ENCODE measurements at places on chromosomes 3 and 15.

DNA sequence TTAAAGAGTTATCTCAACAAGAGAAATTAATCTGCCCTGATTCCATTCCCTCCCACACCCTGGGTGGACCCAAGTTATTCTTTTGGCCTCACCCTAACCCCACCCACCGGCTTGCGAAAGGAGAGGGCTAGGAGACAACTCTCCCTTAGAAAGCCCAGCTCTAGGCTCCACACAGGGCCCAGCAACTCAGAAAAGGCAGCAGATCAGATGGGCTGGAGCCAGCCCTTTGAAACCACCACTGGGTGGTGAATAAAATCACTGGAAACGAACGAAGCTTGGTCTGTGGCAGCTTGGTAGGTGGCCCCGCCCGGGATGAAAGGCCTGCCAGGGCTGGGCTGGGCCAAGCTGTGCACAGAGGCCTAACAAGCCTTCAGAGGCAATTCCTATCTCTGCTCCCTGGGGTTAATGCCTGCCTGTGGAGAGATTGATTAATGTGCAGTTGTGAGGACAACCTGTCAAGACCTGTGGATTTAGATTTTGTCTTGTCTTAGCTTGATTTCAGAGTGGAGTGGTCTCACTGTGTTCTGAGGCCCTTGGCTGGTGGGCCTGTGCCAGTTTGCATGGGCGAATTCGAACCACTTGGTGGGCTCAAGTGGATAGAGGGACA, 38.8 kb downstream of the BHLHE40 start:
- DNase-seq: no peak

DNA sequence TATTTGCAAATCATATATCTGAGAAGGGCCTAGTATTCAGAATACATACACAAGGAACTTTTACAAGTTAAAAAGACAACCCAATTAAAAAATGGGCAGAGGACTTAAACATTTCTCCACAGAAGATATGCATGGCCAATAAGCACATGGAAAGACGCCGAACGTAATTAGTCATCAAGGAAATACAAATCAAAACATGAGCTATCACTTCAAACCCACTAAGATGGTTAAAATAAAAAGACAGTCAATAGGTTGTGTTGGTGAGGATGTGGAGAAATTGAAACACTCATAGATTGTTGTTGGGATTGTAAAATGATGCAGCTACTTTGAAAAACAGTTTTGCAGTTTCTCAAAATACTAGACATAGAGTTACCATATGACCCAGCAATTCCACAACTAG, 61.2 kb upstream of the NEO1 start:
- no peak for DNase-seq

DNA sequence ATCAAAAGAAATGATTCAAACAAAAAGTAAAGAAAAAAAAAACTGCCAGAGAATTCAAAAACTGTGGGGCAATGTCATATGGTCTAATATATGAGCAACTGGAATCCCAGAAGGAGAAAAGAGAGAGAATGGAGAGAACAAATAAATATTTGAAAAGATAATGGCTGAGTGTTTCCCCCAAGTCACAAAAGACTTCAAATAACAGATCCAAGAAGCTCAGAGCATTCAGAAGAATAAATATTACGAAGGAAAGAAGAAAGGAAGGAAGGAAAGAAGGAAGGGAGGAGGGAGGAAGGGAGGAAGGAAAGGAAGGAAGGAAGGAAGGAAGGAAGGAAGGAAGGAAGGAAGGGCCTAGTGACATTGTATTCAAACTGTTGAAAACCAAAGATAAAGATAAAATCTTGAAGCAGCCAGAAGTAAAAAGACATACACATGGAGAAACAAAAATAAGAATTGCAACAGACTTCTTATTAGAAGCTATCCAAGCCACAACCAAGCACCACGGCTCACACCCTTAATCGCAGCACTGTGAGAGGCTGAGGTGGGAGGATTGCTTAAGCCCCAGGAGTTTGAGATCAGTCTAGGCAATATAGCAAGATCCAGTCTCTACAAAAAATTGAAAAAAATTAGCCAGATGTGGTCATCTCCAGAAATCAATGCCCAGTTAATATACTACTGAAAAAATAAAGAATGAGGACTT, 118.9 kb upstream of the IGSF10 start:
- no peak for DNase-seq

- DNase-seq: no peak
These were observed 41.1 kb downstream of the ERICH6 start for GRCh38 chr3:150662410-150663200.
